ENCODE measurements at places on chromosomes 7 and 10.

- DNase-seq, result peak; percentile 55
Measured at GRCh38 chr10:103772096-103772845, 83.1 kb downstream of the SH3PXD2A start.

DNA sequence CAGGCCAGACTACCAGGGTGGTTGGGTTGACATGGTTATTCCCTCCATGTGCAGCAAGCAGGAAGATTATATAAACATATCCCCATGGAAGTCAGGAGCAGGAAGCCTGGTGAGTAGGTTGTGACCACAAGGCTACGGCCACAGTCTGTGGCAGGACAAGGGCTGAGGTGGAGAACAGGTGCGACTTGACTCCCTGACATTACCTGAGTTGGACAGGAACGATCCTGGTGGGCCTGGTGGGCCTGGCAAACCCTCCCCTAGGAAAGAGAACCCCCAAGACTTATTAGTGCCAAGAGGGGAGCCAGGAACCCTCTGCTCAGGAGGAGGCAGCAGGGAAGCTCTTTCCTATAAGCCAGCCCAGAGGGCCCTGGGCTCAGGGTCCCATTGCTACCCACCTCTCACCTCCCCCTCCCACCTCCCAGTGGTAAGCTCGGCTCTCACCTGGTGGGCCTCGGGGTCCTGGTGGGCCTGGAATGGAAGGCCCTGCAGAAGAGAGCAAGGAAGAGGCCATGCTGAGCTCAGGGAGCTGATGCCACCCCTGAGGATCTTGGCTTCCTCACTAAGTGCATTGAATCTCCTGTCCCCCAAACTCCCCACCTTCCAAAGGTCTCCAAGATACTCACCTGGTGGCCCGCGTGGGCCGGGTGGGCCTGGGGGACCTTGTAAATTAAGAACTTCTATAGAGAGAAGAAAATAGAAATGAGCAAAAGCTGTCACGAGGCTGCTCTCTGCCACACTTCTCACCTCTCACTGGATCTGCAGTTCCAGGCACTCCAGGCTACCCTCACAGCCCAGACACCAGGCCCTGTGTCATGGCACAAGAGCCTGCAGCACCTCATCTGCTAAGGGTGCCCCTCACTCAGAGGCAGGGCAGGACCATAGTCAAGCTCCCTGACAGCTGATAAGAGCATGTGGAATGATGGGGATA, 44.6 kb downstream of the COL17A1 start:
- DNase-seq, result no peak

- no peak for DNase-seq
Measured at GRCh38 chr7:151014950-151015349, 9.3 kb downstream of the ATG9B start.

DNA sequence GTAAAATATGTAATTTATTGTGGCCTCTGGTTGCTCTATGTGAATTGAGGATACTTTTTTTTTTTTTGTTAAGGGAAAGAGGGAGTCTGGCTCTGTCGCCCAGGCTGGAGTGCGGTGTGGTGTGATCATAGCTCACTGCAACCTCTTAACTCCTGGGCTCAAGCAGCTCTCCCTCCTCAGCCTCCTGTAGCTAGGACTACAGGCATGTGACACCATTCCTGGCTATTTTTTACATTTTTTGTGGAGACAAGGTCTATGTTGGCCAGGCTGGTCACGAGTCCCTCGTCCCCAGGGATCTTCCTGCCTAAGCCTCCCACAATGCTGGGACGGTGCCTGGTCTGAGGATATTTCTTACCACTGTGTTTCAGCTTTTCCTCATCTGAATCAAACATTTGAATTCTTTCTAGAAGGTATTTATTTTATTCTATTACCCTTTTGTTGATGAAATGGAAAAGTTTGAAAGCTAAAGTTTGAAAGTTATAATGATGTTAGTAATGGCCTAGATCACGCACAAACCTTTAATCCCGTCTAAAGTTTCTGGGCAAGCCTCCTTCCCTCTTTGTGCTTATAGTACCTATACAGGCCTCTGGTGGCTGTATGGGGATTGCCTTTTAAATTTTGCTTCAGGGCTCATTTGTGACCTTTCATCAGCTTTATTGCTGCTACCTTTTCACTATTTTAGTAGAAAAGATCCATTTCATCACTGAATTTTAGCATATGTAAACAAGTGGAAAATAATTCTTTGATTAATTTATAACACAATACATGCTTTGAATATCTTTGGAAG, 2.0 kb downstream of the IFRD1 start:
- DNase-seq, result no peak

DNA sequence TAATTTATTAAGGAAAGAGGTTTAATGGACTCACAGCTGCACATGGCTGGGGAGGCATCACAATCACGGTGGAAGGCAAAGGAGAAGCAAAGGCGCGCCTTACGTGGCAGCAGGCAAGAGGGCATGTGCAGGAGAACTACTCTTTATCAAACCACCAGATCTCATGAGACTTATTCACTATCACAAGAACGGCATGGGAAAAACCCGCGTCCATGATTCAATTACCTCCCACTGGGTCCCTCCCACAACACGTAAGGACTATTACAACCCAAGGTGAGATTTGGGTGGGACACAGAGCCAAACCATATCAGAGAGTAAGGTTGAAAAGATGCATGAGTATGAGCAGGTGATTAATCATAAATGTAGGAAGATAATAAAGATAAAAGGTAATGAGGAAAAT, 3.2 kb upstream of the JCAD start:
- DNase-seq, result no peak

DNA sequence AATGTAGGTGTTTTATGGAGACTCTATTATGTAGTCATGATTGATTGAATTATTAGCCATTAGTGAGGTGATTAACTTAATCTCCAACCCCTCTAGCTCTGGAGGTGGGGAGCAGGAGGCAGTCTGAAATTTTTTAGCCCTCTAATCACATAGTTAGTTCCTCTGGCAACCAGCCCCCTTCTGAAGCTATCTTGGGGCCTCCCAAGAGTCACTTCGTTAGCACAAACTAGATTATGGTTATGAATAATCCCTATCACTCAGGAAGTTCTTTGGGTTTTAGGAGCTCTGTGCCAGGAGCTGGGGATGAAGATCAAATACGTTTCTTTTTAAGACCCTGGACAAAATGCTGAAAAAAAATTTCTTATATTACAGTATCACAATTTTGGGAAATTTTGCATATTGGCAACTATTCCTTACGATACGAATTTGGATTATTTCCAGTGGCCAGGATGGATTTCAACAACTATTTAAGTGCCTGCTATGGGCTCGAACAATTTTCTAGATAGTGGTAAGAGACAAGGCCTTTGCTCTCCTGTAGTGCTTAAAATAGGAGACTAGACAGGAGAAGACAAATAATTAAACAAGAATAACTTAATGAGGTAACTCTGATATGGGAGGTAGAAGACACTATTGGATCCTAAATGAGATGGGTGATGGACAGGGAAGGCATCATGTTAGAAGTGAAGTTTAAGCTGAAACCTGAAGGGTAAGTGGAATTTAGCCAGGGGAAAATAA, 52.9 kb downstream of the BTAF1 start:
- no peak for DNase-seq

DNA sequence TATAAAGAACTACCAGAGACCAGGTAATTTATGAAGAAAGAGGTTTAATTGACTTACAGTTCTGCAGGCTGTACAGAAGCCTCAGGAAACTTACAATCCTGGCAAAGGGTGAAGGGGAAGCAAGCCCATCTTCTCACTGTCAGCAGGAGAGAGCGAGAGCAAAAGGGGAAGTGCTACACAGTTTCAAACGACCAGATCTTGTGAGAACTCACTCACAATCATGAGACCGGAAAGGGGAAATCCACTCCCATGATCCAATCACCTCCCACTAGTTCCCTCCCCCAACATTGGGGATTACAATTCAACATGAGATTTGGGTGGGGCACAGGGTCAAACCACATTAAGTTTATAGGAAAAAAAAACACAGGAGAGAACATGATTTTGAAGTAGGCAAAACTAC, 222.1 kb upstream of the SHH start:
- DNase-seq, result no peak

GRCh38 chr10:28807760-28808613, 130.7 kb downstream of the BAMBI start:
- peak; percentile 58 for DNase-seq

- no peak for DNase-seq
Measured at GRCh38 chr10:23198610-23198939, 6.5 kb downstream of the PTF1A start.

DNA sequence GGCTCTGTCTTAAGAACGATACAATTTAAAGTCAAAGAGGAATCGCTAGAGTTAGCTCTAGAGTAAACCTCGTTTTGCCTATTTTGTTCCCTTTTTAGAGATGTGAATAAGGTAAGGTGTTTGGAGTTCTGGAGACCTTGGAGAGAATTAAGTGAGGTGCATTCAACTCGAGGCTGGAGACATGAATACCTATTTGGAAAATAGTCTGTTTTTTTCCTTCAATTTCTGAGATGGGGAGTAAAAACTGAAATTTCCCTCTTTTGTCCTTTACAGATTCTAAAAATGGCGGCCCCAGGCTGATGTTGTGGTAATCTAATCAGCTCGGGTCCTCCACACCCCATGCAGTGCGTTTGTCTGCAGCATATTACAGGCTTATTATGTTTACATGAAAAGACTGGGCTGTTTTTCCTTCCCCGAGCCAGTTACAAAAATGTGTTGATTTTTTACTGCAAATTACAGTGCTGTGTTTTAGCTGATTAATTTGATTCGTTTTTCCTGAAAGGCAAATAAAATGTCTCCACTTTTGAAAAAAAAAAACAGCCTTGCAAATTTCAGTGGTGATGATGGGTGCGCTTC, 1.5 kb downstream of the KMT2E start:
- no peak for DNase-seq

GRCh38 chr10:76017026-76017732, 585.8 kb downstream of the LRMDA start:
- DNase-seq, result no peak

- peak; percentile 1 for DNase-seq
Measured at GRCh38 chr7:142927085-142927745, 6.3 kb downstream of the TRPV5 start.

DNA sequence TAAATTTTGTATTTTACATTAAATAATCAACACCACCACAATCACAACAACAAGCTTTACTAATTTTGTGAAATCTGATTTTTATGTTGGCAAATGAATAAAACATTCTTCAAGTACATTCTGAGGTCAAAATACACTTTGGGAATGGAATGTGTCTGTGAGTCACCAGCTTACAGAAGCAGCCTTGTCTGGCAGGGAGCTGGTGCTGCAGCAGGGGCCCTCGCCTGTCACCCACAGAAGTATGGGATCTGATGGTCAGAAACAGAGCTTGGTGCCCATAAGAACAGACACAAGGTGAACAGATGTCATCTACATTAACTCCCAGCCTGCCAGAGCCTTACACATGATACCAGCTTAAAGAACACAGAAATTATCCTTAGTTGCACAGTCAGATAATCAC, 496.9 kb downstream of the CCSER2 start:
- DNase-seq, result no peak

- DNase-seq, result no peak
Measured at GRCh38 chr10:104309980-104310978, 28.0 kb downstream of the ITPRIP start.

GRCh38 chr10:3874990-3875841, 90.2 kb upstream of the KLF6 start:
- DNase-seq, result peak; percentile 38

GRCh38 chr7:35839860-35840854, 39.3 kb downstream of the SEPTIN7 start:
- no peak for DNase-seq

GRCh38 chr7:95980167-95980566, 207.8 kb downstream of the DYNC1I1 start:
- DNase-seq, result no peak

DNA sequence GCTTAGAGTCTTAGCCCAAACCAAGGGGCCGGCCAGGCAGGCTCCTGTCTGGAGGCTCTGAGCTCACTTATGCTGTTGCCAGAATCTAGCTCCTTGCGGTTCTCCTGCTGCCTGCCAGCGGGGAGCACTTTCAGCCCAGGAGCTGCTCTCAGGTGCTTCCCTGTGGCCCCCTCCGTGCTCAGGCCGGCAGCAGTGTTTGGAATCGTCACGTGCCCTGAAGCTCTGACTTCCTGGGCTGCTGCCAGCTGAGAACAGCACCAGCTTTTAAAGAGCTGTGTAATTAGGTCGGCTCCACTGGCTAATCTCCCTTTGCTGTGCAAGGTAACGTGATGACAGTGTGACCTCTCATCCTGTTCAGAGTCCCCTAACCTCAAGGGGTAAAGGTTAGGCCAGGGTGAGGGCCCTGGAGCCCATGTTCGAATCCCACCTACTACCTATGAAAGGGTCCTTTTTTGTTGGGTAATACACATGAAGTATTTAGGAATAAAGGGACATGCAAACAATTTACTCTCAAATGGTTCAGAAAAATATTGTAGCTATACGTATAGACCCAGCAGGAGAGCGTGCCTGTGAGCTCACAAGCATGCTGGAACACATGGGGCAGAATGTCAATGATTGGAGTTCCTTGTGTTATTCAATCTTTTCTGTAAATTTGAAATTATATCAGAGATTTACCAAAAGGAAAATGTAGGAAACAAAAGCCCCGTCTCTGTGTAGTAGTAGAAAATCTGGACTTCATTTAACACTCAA, 16.6 kb downstream of the ZNF862 start:
- DNase-seq, result no peak

DNA sequence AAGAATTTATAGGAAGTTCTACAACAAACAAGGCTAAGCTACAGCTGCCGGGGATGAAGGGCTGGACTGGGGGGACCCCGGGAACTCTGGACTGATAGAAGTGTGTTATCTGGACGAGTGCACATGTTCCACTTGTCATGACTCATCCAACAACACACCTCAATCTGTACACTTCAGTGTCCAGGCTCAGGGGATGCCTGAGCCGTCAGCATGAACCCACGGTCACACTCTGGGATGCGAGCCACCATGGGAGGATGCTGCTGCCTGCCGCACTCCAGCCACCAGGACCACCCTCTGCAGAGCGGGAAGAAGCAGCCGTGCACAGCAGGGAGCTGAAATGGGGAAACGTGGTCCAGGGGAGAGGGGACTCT, 67.5 kb downstream of the MAD1L1 start:
- DNase-seq, result no peak

- no peak for DNase-seq
Measured at GRCh38 chr7:101817471-101818286, at the start of gene CUX1. CUX1 (plus strand) TSS chr7:101817626; CDS start chr7:101817640, 14 bp downstream.
